CD4-positive, alpha-beta T cell treated with Interleukin-1 beta for 1 hour (primary cell): ENCODE measurements at places on chromosomes 2 and 18.

- DNase-seq, result no peak
These were observed 18.8 kb downstream of the CDH2 start for GRCh38 chr18:28158083-28158581.

- no peak for DNase-seq
These were observed 14.7 kb downstream of the RRM2 start for GRCh38 chr2:10137053-10137843.

GRCh38 chr18:415617-416612 is 84.6 kb downstream of the COLEC12 start:
- DNase-seq, result no peak

- no peak for DNase-seq
These were observed 7.2 kb downstream of the HADHB start for GRCh38 chr2:26251893-26252292.

- DNase-seq, result no peak
These were observed 152.9 kb upstream of the NCKAP5 start for GRCh38 chr2:133721118-133721517.

- DNase-seq, result peak; percentile 24
These were observed 61.3 kb upstream of the RAPGEF4 start for GRCh38 chr2:172674034-172674967.

- no peak for DNase-seq
These were observed 303.1 kb downstream of the SS18 start for GRCh38 chr18:25787276-25787675.

- DNase-seq, result no peak
These were observed 154.5 kb upstream of the RBMS1 start for GRCh38 chr2:160647967-160648685.

- no peak for DNase-seq
These were observed 138.0 kb upstream of the DNMT3A start for GRCh38 chr2:25479761-25480160.

DNA sequence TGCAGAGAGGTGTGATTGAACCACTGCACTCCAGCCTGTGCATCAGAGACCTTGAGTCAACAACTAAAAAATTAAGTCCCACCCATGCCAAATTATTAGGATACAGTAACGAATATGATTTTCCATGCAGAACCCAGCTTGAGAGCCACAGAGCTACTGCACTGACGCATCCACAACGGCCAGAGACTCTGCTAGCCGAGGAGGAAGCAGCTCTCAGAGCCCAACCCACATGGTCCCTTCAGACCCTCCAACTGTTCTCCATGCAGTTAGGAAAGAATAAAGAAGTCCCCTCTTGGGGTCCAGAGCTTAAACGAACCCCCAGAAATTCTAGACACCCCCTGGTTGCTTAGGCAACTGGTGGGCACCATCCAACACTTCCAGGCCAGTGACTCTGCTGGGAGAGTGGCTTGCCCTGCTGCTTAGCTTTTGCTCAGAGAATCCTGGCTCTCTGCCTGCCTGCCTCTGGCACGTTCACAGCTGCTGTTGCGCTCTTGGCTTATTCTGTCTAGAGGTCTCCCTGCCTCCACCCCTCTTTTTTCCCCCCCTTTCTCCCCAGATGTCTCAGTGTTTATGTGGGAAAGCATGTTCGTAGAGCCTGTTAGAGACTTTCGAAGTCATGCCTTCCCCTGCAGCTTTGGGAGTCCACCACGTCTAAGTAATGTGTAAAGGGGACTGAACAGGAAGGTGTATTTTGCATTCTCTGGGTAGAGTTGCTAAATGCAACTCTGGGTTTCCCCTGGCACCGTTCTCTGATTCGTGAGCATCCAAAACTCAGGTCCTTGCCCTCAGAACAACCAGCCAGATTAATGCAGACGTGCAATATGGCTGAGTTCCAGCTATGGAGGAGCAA is 26.0 kb upstream of the SP3 start:
- DNase-seq, result no peak

GRCh38 chr2:211373203-211373602 is 816.8 kb downstream of the CPS1 start:
- no peak for DNase-seq

DNA sequence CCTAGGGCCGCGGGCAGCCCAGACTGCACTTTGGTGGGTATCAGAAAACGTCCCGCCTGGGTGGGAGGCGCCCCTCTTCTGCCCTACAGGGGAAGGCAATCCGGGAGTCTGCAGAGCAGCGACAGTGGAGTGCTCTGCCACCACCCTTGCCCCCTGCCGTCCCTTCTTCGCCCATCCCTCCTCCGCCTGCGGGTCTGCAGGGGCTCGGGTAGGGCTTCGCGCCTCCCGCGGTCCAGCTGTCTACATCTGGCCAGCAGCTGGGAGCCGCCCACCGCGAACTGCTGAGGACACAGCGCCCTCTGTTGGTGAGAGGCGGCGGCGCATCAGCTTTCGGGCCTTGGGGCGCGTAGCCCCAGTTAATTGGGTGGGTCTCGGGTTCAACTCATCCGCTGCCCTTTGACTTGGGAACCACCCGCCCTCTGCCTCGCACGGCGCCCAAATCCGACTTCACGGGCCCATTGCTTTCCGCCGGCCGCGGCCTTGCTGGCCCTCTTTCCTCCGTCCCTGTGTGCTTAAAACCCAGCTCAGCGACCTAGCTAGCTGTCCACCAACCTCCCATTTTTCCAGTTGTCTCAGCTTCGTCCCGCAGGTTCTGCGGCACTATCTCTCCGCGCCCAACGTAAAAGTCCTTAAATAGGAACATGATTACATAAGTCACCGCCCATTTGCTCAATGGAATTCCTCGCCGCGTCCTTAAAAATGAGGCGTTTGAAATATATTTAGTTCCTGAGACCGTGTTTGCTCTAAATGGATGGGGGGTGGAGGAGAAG is 17.6 kb downstream of the WNT10A start:
- DNase-seq, result peak; percentile 81

GRCh38 chr18:63848159-63848558 is 39.3 kb upstream of the SERPINB2 start:
- DNase-seq, result no peak

DNA sequence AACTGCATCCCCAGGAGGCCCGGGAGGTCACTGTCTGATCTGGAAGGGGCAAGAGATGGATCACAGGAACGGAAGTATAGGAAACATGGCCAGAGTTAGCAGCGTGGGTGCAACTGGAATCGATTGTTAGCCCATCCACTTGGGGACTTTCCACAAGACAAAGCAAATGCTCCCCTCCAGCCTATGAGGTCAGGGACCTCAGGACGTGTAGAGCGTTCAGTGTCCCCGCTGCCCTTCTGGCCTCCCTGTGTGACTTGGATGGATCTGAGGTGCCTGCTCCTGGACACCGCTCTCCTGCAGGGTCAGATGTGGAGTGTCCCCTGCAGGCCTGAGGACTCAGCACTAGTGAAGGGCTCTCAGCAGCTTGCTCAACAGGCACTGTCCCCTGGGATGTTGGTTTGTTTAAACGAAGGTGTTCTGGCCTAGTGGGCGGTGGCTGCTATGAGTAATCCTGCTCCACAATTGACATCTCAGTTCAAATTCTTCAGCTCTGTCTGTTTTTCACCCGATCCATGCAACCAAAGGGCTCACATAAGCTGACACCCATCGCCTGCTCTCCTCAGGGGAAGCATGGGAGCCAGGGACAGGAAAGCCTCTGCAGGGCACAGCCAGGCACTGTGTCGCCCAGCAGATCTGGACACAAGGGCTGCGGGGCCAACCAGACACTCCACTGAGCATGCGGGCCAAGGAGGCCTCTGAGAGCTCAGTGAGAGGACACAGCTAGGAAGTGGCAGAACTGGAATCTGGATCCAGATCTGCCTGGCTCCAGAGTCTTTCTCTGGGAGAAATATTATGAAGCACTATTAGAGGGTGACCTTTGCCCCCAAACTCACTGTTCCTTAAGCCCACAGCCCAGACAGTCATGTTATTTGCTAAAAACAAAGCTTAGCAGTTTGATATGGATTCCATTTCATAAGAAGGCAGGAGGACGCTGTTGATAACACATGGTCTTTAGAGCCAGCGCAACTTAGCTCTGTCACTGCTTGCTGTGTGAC is 78.5 kb downstream of the RHOB start:
- DNase-seq, result no peak

DNA sequence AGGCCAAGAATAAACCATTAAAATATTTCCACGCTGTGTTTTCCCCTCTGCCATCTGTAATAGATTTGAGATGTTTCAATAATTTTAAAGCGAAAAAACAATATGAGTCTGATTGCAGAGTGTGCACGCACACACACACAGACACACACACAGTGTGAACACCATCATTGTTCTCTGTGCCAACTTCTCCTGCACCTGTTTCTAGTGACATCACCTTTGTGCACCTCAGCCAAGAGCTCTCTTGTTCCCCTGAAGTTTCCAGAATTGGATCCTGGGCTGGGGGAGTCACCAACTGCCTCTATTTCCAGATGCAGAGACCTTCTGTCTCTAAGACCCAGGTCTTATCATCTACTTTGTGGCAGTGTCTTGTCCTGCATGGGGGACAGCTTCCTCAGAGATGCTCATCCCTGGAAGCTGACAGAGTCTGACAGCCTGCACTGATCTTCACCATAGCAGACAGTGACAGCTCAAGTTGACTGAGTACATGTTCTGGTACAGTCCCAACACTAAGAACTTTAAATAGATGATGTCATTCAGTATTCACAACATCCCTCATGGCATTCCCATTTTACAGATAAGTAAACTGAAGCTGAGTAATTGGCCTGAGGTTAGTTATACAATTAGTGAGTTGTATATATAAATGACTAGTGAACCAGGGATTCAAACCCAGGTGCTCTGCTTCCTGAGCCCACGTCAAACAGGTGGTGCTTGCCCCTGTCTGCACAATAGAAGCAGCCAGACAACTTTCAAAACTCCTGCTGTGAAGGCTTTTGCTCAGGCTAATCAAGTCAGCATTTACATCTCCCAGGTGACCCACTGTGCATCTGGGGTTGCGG is 39.4 kb downstream of the ACOXL start:
- DNase-seq, result no peak
